Natural killer cell treated with Interleukin-12 subunit alpha and Interleukin-12 subunit beta and Interleukin-15 and Interleukin-18, amount 100 ng/mL, for 72 hours (primary cell): ENCODE measurements at places on chromosomes 11 and 22. TPM values are rescaled to one million over a fixed set of nuclear protein-coding genes. Genes with fewer than 3 reads are reported as not detected.

Gene TRIM51
- total RNA-seq = not detected

Gene SLC25A18
- not detected for total RNA-seq

Gene PARVG
- total RNA-seq = 64.6 TPM

Gene KIAA1671
- 11.7 TPM for total RNA-seq

Gene FBLN1
- not detected for total RNA-seq

GRCh38 chr22:24830205-24830979 lies 24.4 kb downstream of the SGSM1 start:
- no peak overlapping the region for H3K27ac ChIP-seq
- no peaks in the 10 kb centered on the region for H3K27me3 ChIP-seq
- H3K36me3 ChIP-seq = no peaks in the 10 kb centered on the region
- no peak for DNase-seq

DNA sequence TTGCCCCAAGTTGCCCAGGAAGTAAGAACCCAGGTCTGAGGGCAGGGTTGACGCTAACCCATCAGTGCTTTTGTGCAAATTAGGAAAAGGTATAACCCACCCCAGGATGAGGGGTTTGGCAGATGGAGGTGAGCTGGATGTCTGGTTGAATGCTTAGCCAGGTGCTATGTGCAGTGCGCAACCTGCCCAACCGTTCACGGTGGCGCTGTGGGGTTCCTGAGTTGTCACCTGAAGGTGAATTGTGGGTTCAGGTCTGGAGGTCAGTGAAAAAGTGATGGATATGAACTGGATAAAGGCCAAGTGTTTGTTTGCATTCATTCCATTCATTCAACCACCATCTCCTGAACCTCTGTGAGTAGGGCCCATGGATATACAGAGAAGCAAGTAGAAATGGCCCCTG lies 14.3 kb upstream of the LGALS2 start:
- no peaks in the 10 kb centered on the region for H3K36me3 ChIP-seq
- no peaks in the 10 kb centered on the region for H3K27me3 ChIP-seq
- H3K4me1 ChIP-seq = peaks cover 11% of the 10 kb centered on the region
- DNase-seq = no peak
- no peak overlapping the region for H3K27ac ChIP-seq

DNA sequence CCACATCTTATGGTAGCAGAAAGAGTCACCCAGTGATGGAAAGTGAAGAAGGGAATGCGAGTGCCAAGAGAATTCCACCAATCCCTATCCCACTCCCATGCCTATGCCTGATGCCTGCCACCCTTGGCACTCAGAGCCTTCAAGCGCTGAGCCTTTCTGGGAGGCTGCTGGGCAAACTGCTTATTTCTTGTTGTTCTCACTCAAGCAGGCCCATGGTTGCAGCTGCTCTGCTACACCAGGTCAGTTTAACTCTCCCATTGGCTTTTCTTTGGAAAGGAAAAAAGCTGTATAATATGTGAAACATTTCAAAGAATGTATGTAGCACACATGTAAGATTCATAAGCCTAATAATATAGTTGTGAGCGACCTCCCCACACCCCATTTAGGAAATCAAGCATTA lies 41.4 kb downstream of the DGCR2 start:
- no peak overlapping the region for H3K27ac ChIP-seq
- DNase-seq = no peak
- no peaks in the 10 kb centered on the region for H3K36me3 ChIP-seq
- no peak overlapping the region for H3K4me3 ChIP-seq

DNA sequence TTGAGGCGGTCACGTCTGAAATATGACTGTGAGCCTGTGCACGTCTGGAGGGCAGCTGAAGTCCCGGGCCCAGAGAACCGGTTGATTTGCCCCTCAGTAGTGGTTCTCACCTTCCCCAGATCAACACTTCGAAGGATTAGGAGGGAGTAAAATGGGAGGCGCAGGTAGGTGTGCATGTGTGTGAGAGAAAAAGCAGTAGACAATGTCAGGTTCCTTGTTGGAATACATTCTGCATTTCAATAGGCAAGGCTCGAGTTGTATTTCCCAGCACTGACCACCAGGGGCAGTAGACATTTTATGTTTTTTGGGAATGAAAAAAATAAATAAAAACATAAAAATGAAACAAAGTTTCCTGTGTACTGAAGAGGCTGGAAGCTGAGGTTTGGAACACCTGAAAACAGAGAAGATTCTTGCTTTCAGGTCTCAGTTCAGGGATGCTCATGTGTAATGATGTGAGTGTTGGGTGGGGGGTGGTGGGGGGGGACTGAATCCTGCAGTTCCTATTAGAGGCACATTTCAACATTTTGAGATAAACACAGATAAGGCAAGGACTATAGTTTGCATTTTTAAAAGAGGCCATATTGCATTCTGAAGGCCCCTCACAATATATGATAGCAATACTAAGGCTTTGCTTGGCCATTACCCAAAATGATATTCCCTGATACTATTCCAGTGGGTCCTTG lies 333.9 kb downstream of the CADM1 start:
- H3K27ac ChIP-seq = no peak overlapping the region
- H3K4me3 ChIP-seq = no peak overlapping the region
- H3K36me3 ChIP-seq = no peaks in the 10 kb centered on the region
- no peak for DNase-seq
- peaks cover 8% of the 10 kb centered on the region for H3K27me3 ChIP-seq

DNA sequence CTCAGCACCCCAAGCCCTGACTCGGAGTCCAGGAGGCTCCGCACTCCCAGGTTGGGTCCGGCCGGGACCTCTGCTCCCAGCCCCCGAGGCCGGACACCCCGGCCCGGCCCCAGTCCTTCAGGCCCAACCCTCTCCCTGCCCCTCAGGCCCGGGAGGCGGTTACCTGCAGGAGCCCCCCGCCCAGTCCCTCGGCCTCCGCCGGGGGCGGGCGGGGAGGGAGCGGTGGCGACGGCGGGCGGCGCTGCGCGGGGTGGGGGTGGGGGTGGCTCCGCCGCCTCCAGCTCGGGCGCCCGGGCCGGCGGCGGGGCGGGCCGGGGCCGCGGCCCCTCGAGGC lies 310 bp downstream of the TCF20 start:
- peaks cover 24% of the 10 kb centered on the region for H3K4me1 ChIP-seq
- peak overlapping the region; percentile 77 for H3K27ac ChIP-seq
- H3K4me3 ChIP-seq = peak overlapping the region; percentile 93
- no peak for DNase-seq
- H3K36me3 ChIP-seq = no peaks in the 10 kb centered on the region
- no peaks in the 10 kb centered on the region for H3K27me3 ChIP-seq

DNA sequence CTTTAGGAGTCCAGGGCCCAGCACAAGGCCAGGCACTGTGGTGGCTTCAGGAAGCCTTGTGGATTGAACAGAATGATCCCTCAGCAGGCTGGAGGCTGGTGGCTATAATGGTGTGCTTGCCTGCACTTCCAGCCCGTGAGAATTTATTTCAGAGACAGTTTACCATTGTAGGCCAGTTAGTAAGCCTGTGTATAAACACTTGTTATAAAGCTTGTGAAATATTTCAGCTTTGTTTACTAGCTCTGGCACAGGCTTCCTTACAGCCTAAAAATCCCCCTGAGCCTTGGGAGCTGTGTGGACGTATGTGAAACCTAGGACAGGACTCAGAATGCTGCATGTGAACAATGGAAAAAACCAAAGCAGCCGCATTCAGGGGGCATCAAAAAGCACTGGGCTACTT lies 26.6 kb upstream of the ACER3 start:
- no peak for DNase-seq
- H3K4me1 ChIP-seq = no peaks in the 10 kb centered on the region

- peaks cover 11% of the 10 kb centered on the region for H3K4me1 ChIP-seq
- no peaks in the 10 kb centered on the region for H3K27me3 ChIP-seq
- H3K36me3 ChIP-seq = no peaks in the 10 kb centered on the region
Measured at GRCh38 chr11:2912498-2912897, 16.7 kb downstream of the PHLDA2 start.

DNA sequence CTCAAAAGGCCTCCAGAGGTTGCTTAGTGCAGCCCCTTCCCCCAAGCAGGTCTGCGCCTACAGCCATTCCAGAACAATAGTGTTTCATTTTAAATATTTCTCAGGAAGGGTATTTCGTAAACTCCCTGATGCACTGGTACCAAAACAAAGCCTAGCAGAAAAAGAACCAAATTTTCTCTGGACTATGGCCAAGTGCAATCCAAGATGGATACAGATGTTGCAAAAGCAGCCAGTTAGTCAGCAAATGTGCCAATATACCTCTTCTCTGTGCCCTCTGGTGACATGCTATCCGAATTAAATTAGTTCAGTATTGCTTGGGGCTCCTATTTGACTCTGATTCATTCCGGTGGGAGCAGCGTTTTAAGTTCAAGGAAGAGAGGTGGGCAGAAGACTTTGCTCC lies 247.8 kb downstream of the NTM start:
- H3K4me3 ChIP-seq = no peak overlapping the region
- no peak overlapping the region for H3K27ac ChIP-seq
- no peaks in the 10 kb centered on the region for H3K36me3 ChIP-seq
- H3K27me3 ChIP-seq = no peaks in the 10 kb centered on the region
- no peaks in the 10 kb centered on the region for H3K4me1 ChIP-seq

DNA sequence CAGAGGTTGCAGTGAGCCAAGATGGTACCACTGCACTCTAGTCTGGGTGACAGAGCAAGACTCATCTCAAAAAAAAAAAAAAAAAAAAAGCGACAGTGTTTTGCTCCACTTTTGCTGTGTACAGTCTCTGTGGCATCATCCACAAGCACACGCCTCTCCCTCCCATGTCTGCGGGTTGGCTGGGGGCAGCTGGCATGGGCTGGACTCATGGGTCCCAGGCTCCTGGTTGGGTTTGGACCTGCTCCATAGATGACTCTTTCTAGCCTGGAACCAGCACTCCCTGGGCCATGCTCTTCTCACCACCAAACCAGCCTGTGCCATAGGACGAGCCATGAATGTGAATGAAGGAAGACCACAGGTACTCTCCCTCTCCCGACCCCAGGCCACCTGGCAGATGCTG lies 7.9 kb upstream of the WNT11 start:
- no peak for DNase-seq
- no peak overlapping the region for H3K27ac ChIP-seq
- H3K36me3 ChIP-seq = no peaks in the 10 kb centered on the region
- no peak overlapping the region for H3K4me3 ChIP-seq
- H3K27me3 ChIP-seq = peaks cover 10% of the 10 kb centered on the region
- no peaks in the 10 kb centered on the region for H3K4me1 ChIP-seq

DNA sequence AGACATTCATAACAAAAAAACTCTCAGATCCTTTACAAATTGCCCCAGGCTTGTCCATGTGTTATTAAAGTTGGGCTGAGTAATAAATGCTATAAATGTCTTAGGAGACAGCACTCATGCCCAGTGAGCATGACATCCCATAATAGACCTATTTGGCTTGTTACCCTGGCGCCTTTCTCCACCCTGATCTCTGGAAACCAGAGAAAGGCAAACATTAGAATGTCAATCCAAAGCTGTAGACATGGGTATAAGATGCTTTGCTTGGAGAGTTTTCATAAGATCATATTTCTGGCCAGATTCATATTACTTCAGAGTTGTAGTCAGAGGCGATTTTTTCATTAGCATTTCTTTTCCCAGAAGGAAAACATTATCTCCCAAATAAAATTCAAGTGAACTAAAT lies 161.3 kb upstream of the UBASH3B start:
- H3K27ac ChIP-seq = no peak overlapping the region
- H3K4me1 ChIP-seq = no peaks in the 10 kb centered on the region
- H3K36me3 ChIP-seq = no peaks in the 10 kb centered on the region
- H3K4me3 ChIP-seq = no peak overlapping the region

GRCh38 chr22:39264349-39265038 lies 19.7 kb upstream of the PDGFB start:
- H3K27ac ChIP-seq = no peak overlapping the region
- H3K27me3 ChIP-seq = no peaks in the 10 kb centered on the region
- no peak for DNase-seq

GRCh38 chr11:2691991-2692875 lies 7.6 kb downstream of the KCNQ1OT1 start:
- H3K4me3 ChIP-seq = no peak overlapping the region
- H3K27ac ChIP-seq = no peak overlapping the region
- no peak for DNase-seq

GRCh38 chr11:58787903-58788302 lies 56.2 kb upstream of the GLYAT start:
- no peak for DNase-seq
- H3K27ac ChIP-seq = no peak overlapping the region
- H3K4me1 ChIP-seq = no peaks in the 10 kb centered on the region
- H3K27me3 ChIP-seq = no peaks in the 10 kb centered on the region

DNA sequence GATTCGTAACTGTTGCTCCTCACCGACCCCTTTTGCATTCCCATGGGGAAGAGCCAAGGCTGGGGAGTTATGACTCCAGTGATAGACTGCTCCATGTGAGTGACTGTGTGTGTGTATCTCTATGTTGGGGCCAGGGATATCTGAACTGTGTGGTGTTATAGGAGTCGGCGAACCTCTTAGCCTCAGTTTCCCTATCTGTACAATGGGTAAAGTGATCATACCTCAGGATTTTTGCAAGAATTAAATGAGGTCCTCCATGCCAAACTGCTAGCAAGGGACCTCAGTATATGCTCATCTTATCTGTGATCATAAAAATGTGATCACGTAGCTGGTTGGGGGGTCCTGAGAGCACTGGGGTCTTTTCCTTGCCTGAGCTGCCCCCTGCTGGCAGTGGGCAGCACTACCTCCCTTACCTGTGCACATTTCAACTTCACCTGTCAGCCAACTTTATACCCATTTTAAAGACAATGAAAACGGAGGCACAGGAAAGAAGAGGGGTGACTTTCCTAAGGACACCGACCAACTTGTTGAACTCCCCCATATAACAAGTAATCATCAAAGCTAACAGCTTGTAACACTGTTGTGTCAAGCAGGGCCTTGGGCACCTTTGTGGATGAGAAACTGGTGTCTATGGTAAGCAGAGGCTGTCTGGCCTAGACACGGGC lies 1.4 kb upstream of the DPP3 start:
- H3K36me3 ChIP-seq = no peaks in the 10 kb centered on the region
- no peaks in the 10 kb centered on the region for H3K27me3 ChIP-seq
- H3K27ac ChIP-seq = peak overlapping the region; percentile 73
- DNase-seq = no peak
- peak overlapping the region; percentile 86 for H3K4me3 ChIP-seq
- H3K4me1 ChIP-seq = peaks cover 24% of the 10 kb centered on the region

DNA sequence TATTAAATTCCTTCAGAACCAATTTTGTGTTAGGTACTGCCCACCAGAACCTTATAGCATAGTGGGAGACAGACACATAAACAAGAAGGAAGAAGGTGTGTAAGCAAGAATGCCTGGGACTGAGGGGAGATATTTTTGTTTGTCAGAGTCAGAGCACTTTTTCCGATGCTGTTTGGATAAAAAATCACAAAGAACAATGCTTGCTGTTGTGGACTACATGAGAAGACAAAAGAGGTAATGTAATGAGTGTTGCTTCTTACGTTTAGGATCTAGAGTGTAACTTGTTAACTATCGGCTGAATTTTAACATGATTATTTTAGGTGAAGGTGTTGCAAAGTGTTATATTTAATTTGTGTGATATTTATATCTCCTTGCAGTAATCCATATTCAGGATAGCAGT lies 84.9 kb downstream of the ATM start:
- no peak overlapping the region for H3K4me3 ChIP-seq
- peaks cover 14% of the 10 kb centered on the region for H3K36me3 ChIP-seq
- peak overlapping the region; percentile 65 for H3K27ac ChIP-seq
- peaks cover 6% of the 10 kb centered on the region for H3K4me1 ChIP-seq
- DNase-seq = no peak
